ENCODE measurements at places on chromosomes 7 and 10. TPM values are rescaled to one million over a fixed set of nuclear protein-coding genes. Genes with fewer than 3 reads are reported as not detected.

ANXA8 gene
- 0.55 TPM for total RNA-seq

HOXA9 gene
- not detected for total RNA-seq

TACC2 gene
- 16.5 TPM for total RNA-seq

ANKIB1 gene
- 83.3 TPM for total RNA-seq

TECTB gene
- not detected for total RNA-seq

OGDH gene
- total RNA-seq: 73.7 TPM

FOXP2 gene
- 3.3 TPM for total RNA-seq

LIPM gene
- not detected for total RNA-seq

LRRD1 gene
- 0.27 TPM for total RNA-seq
